ENCODE measurements at places on chromosomes 3 and 15. TPM values are rescaled to one million over a fixed set of nuclear protein-coding genes. Genes with fewer than 3 reads are reported as not detected.
A peak's percentile ranks its signal among the peaks of the same experiment; 100 is the strongest.

GRCh38 chr3:174403831-174404230 is 455.3 kb upstream of the NAALADL2 start:
- no peak for DNase-seq

DNA sequence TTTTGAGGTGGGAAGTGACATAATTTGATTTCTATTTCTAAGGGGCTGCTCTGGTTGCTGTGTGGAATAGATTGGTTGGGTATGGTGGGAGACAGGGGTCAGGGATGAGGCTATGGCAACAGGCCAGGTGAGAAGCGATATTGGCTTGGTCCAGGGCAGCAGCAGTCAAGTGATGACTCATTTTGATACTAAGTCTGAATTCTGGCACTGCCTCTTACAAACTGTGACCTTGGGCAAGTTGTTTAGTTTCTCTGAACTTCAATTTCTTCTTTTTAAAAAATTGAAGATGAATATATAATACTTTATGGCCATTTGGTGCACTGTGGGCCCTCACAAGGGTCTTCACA is 40.4 kb upstream of the CLSTN2 start:
- no peak for DNase-seq

The ACTRT3 gene
- total RNA-seq: 2.1 TPM

The ZNF774 gene
- total RNA-seq: 7.4 TPM

GRCh38 chr15:65360506-65360905 is 17.3 kb downstream of the IGDCC3 start:
- DNase-seq: no peak

The IL17RB gene
- 0.52 TPM for total RNA-seq

DNA sequence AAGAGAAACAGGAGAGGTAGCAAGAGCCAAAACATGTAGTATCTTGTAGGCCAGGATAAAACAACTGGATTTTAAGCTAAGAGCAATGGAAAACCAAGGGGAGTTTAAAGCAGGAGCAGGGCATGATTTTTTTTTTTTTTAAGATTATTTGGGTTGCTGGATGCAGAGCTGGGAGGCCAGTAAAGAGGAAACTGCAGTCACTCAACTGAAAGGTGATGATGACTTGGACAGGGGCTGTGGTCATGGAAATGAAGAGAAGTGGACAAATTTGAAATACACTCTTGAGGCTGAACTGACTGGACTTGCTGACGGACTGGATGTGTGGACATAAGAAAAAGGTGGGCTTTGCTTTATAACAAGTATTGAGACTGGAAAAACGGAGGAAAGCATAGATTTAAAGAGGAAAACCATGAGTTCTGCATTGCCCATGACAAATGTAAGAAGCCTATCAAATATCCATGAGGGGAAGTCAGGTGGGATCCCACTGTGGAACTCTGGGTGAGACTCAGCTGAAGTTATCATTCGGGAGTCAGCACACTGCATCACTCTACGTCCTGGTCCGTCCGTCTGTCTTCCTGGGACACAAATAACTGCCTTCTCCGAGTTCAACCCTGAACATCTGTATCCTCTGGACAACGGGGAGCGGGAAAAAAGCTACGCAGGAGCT is 688 bp downstream of the XPC start:
- no peak for DNase-seq

The LRRN1 gene
- 6.6 TPM for total RNA-seq

The LDHAL6B gene
- not detected for total RNA-seq

GRCh38 chr3:169772305-169772896 is 795 bp upstream of the MYNN start:
- peak; percentile 87 for DNase-seq

The MAP6D1 gene
- total RNA-seq: 1.7 TPM

The GP5 gene
- 0.19 TPM for total RNA-seq

- DNase-seq: no peak
These were observed 15.7 kb downstream of the KLHL18 start for GRCh38 chr3:47298439-47298838.

The SLC35G2 gene
- 7.5 TPM for total RNA-seq

DNA sequence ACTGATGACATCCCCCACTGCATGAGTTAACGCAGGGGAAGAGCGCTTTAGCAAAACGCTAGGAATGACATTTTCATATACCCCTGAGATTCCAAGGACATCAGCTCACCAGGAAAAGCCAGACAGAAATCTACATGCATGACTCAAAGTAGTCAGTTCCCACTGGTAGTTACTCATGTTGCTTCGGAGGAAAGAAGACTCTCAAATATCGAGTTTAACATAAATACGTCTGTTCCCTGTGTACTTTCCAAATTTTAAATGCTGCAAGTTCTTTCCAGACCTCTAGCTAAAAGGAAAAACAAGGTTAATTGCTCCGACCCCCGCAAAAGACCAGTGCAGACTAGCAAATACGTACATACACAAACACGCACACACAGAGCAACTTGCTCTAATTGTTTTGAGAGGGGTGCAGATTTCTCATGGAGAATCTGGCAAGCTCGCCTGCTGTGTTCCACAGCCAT is 115.4 kb upstream of the PRICKLE2 start:
- no peak for DNase-seq

The CCR8 gene
- total RNA-seq: not detected

The AMT gene
- 3.6 TPM for total RNA-seq

The PPP1R14D gene
- not detected for total RNA-seq

The KNG1 gene
- not detected for total RNA-seq

The ZSCAN29 gene
- 21.7 TPM for total RNA-seq

DNA sequence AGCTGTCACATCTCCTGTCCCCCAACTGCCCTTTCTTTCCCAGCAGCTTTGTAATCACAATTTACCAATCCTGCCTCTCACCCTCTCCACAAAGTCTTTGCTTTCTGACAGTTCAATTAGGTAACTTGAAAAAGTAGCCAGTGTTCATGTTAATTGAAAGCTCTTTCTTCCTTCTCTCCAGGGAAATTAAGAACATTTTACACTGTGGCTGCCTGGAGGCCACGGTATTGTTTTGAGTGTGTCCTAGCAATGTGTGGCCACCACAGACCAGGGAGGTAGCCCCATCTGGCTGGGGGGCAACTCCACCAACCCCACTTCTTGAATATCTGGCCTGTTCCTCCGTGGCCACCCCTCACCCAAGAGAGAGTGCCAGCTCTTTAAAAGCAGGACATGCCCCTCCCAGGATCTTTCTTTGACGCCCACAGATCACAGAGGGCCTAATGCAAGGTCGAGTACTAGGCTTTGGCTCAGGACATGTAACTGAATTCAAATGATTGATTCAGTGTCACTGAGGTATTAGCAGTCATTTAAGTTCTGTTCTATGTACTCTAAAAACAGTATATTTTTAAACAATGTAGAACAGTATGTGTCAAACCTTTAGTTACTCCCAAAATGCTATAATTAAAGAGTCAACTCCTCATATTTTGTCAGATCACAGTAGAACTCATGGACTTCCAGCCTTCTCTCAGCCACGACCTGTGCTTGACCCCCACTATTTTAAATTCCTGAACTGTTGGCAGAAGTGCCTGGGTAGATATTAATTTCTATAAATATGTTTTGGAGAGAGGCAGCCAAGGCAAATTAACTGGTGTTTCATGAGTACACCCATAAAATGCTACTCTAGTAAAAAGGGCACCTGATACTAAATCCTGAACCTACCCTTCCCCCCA is 164.5 kb downstream of the TNIK start:
- no peak for DNase-seq

DNA sequence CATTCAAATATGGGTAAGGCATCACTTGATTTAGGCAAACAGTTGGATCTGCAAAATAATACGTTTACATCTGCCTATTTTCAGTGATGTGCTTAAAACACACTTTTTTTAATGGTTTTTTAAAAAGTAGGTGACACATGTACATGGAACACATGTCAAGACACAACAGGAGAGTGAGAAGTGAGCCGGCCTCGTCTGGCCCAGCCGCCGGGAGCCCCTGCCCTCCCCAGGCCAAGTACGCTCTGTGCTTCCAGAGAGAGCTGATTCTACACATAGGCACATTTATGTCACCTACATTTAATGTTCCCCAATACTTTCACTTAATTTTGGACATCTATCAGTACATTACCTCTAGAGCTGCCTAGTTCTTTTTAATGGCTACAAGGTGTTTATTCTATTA is 3.8 kb downstream of the TM2D3 start:
- DNase-seq: no peak

- DNase-seq: no peak
These were observed 21.8 kb downstream of the RARB start for GRCh38 chr3:25449857-25450256.

DNA sequence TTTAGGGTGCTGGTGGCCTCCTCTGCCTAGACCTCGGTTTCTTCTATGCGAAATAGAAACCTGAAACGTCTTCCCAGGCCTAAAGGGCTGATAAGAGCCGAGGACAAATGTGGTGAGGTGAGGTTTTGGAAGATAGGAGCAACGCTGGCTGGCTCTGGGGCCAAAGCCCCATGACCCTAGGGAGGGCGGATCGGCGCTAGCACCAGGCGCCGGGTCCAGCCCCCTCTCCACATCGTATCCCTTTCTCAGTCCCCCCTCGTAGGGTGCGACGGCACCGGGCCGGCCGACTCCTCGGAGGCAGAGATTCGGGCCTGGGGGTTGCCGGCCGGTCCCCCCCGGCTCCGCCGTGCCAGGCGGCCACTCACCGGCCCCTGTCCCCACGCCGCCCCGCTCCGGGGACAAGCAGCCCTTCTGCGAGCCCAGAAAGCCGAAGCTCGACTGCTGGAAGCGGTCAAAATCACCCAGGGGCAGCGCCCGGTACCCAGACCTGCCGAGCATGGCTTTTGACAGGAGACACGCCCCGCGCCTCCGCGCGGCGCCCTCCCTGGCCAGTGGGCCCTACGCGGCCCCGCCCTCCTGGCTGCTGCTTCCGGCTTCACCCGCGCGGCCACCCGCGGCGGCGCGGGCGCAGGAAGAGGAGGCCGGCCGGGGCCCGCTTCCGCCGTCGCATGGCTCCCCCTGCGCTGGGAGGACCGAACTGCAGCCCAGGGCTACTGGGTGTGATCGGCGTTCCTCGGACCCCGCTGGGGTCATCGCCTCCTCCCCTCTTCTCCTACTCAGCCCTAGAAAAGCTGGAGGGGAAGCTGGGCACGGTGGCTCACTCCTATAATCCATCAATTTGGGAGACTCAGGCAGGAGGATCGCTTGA is at the start of gene STOML1:
Gene STOML1 (minus strand): TSS at position 570 of the 868 bp plus-strand sequence. CDS start 72 bp downstream, at position 498.
- peak; percentile 96 for DNase-seq

DNA sequence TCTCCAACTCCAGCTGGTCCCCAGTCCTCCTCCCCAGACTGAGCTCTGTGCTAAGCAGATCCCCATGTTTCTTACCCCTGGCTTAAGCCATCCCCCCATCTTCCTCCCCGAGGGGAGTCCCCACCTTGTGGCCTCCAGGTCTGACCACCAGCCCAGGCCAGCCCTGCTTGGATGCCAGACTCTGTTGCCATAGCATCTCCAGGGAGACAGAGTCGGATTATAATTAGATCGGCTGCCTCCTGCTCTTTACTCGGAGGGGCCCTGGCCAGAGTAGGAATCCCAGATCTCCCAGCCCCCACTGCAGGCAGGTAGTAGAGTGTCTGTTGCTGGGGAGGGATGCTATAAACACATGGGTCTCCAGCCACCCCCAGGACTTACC is 2.4 kb downstream of the KLHDC8B start:
- no peak for DNase-seq

- DNase-seq: no peak
These were observed 153.8 kb downstream of the EEFSEC start for GRCh38 chr3:128307029-128307633.

GRCh38 chr3:105722943-105723556 is 145.8 kb downstream of the CBLB start:
- DNase-seq: no peak

The SETD5 gene
- total RNA-seq: 200 TPM

DNA sequence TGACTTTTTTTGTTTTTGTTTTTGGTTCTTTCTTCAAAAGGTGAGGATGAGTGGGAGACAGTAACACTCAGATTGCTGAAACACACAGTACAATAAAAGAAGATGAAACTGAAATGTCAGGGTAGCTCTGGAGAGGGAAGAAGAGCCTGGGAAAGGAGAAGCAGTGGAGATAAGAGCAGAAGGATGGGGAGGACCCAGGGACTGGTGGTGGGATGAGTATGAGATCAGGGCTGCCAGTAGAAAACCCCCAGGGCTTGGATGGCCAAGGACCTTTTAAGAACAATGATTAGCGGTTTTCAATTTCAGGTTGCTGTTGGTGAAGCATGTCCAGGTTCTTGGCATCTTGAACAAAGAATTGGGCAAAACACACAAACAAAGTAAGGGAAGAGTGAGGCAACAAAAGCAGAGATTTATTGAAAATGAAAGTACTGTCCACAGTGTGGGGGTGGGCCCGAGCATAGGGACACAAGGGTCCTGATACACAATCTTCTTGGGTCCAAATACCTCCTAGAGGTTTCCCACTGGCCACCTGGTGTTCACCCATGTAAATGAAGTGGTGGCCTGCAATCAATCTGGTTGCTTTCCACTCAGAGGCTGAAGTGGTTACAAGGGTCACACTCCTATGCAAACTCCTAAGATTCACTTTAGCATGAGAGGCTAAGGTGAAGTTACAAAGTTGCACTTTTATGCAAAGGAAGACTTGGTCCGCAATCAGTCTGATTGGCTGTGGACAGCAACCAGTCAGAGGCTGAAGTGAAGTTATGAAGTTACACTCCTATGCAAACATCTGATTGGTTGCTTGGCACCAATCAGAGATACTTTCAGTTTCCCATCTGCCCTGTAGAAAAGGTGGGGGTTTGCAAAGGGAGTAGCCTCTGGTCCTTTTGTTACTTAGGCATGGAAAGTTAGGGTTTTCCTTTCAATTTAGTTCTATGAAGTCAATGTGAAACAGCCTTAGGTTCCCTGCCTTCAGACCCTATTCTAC is 26.1 kb upstream of the MFSD1 start:
- no peak for DNase-seq

DNA sequence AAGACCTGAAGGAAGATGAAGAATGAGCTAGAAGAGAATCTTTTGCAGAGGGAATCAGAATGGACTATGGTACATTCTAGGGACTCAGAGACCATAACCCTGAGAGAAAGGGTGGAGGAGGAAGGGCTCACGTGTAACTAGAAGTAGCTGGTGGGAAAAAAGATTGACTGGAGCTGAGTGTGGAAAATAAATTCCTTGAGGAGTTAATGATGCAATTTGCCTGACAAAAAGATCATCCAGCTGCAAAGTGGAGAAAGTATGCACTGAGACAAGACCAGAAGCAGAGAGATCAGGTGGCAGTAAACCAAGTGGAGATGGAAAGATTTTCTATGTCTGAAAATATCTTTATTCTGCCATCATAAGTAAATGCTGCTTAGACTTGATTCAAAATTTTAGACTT is 52.9 kb upstream of the TBL1XR1 start:
- no peak for DNase-seq

The GOLGA8G gene
- total RNA-seq: not detected

GRCh38 chr15:31241888-31242522 is 84.6 kb upstream of the KLF13 start:
- no peak for DNase-seq

The STRA6 gene
- 0.51 TPM for total RNA-seq

GRCh38 chr3:160735826-160736225 is 20.2 kb upstream of the PPM1L start:
- no peak for DNase-seq

All from aorta (tissue), 5 donors.